H9 (cell line): ENCODE measurements at places on chromosomes 1 and 21.

- no peak for DNase-seq
Observed at GRCh38 chr1:150621497-150622302, 7.7 kb downstream of the ENSA start.

- DNase-seq = no peak
Observed at GRCh38 chr1:82507011-82507410, 706.3 kb downstream of the ADGRL2 start.

DNA sequence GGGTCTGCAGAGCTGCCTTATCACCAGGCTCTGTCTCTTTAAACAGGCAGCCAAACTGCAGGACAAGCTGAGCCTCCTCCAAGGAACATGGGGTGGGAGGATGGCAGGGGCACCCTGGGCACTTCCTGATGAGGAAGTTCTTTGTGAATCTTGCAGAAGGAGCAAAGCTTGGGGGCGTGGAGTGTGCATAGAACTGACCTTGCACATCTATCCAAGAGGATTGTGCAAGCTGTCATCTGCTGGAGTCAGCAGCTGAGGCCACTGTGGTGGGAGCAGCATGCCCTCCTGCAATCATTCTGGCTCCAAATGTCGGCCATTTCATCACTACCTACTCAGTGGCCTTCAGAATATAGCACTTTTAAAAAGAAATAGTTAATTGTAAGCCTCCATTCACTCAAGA, 182.2 kb downstream of the AJAP1 start:
- DNase-seq = no peak

- no peak for DNase-seq
Observed at GRCh38 chr1:162204129-162204822, 134.8 kb downstream of the NOS1AP start.

GRCh38 chr1:118934706-118935105, 53.4 kb downstream of the TBX15 start:
- DNase-seq = no peak

DNA sequence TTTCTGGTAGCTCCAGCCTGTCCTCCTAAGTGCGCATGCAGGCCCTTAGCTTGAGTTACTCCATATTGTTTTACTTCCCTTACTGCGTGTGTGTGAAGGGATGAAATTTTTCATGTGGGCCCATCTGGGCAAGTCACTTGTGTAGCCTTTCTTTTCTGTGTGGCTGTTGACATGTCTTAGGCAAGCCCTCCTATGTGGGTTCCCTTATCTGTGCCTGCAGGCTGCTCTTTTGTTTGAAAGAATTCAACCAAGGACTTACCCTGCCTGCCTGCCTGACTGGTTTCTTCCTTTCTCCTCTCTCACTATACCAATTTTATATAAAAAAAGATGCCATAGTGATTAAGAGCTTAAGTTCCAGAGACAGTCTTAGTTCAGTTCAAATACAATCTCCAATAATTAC, 249.3 kb downstream of the ATG4C start:
- DNase-seq = no peak

- no peak for DNase-seq
Observed at GRCh38 chr1:51442198-51442597, 76.9 kb downstream of the EPS15 start.
